Activated CD8-positive, alpha-beta memory T cell treated with anti-CD3 and anti-CD28 coated beads for 1 hour (primary cell): ENCODE measurements at places on chromosomes 16 and 17.
A peak's percentile ranks its signal among the peaks of the same experiment; 100 is the strongest.

DNA sequence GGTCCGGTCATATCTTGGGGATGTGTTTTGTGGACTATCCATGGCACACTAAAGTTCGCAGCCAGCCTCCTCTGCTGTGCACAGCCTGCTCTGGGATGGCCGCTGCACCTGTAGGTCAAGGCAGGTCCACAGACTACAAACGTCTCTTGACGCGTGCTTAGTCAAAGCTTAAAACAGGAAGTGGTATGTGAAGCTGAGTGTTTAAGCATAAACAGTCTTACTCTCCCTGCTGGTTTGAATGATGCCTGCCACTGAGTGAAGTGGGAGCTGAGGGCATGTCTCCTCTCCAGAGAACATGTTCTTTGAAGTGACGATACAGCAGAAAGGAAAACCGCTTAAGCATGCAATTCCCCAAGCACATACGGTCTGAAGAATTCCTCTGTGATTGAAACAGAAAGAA lies 365.6 kb downstream of the SLC39A11 start:
- no peak for DNase-seq

- no peak for DNase-seq
Measured at GRCh38 chr17:40341808-40342503, 22.6 kb downstream of the GJD3 start.

DNA sequence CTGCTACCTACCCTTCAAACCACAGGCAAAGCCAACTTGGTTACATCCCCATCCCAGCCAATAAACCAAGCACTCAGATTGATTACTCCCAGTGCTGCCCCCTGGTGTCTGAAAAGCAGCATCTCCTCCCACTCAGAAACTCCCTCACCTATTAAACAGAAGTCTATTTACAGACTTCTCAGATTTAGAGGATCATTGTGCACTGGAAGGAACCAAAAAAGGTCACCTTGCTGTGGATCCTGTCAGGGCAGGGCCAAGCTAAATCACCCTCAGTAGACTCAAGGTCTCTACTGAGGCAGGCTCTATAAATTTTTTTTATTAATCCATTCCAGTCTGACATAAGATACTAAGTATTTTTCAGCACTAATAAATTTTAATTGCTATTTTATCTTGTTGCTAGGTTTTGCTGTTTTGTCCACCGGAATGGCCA lies 17.6 kb downstream of the HIGD1B start:
- peak; percentile 45 for DNase-seq

GRCh38 chr16:79994418-79994817 lies 393.9 kb upstream of the MAF start:
- DNase-seq = no peak

DNA sequence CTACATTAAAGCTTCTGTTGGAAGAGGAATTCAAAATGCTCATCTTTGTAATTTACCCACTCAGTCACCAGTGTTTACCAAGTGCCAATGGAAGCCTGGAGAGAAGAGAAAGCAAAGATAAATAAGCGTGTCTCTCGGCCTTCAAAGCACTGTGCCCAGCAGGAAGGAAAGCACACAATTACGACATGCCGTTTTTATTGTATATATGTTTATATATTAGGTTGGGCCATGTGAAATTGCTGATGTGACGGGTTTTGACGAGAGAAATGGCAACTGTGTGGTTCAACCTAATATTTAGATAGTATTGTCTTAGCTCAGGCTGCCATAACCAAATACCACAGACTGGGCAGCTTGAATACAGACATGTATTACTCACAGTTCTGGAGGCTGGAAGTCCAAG lies 79.3 kb upstream of the HSBP1 start:
- no peak for DNase-seq

DNA sequence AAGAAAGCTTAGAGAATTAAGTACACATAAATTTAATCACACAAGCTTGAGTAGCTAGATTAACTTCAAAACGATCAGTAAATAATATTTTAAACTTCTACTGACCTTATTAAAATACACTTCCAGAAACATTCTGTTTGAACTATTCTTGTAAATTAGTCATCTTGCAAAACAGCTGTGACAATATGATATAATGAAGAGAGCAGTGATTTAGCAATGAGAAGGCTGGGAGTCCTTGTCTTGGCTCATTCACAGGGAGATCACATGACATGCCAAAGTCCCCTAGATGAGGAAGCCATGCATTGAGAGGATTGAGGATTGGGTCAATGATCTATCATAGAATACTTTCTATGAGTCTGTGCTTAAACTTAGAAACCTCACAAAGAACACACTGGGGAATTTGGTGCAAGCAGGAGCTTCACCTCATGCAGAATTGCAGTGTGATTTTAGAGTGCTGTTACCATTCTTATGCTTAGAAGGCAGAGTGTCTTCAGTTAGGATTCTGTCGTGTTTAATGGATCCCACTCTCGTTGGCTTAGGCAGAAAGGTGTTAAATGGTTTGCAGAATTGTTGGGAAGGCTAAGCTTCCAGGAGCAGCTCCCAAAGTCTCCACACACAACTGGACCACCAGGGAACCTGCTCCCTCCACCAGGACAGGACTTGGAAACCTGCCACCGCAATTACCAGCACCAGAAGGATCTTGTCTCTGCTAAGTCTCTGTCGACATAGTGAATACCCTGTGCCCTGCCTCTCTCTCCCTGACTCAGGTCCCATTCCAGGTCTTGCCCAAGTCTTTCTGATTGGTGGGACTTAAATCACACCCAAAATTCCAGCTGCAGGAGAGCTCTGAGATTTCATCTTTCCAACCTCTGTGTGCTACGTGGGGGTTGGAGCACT lies 87.1 kb downstream of the USP22 start:
- no peak for DNase-seq

DNA sequence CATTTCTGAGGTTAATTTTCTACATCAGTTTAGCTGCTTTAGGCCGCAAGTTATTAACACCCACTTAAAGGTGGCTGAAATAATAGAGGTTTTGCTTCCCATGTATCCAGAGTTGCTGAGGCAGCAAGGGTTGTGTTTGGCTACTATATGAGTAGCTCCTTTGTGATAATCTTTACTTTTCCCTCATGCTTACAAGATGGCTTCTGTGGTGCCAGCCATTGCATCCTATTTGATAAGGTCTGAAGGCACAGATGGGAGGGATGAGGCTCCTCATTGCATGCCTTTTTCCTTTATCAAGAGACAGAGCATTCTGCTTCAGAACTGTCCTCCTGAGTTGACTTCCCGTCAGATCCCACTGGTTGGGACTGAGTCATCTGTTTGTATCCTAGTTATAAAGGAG lies 340.2 kb downstream of the WWOX start:
- no peak for DNase-seq

DNA sequence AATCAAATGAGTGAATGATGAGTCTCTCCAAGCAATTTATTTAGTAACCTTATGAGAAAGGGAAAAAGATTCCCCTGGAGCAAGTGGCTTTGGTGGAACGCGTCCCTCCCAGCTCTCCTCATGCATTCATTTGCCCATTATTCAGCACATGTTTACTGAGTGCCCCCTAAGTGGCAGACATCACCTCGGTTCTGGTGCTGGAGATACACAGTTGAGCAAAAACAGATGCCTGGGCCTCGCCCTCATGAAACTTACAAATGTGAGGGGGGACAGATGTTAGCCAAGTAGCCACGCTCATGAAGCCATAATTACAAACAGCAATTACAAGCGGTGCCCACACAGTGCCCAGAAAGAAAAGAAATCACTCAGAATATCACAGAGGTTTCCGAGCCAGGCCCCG lies 45.1 kb upstream of the CIBAR2 start:
- no peak for DNase-seq

DNA sequence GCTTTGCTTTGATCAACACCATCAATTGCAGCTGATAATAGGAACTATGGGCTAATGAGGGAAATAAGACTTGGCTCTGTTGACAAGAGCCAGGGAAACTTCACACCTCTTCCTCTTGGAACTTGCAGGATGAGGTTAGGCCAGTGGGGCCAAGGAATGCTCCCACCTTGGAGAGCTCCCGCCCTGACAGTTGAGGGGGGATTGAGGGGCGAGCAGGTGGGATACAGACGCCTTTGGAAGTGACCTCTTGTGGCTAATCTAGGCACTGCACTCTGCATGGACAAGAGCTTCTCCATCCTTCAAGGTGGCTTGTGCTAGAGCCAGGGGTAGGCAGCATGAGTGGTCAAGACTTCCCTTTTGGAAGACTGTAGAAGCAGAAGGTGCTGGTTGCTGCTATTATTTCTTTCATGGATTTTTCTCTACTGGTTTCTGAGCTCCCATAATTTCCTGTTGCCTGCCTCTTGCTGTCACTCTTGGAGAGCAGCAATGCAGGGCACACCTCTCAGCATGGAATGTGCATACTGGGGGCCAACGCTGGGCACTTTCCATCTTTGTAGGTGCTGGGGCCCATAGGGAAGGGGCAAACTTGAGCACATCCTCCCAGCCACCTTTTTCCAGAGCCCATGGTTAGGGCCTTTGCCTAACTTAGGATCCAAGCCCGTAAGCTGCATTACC lies 2.3 kb upstream of the PHF12 start:
- peak; percentile 22 for DNase-seq

GRCh38 chr17:39634384-39634871 lies 2.5 kb upstream of the STARD3 start:
- DNase-seq = no peak

DNA sequence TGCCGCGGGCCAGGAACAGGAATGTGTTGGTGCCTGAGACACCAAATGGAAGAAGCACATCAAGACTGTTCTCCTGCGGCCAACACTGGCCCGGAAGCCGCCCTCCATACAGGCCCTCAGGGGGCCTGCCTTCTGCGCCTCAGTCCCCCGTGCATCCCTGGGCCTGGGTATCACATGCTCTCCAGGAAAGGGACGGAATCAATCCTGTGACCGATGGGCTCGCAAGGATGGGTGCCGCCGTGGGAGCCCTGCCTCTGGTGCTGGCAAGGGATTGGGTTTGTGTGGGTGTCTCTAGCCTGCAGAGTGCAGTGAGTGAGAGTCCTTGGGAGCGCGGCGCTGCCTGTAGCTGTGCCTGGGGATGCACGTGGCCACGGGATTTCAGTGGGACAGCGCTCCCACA lies 19.4 kb downstream of the CIBAR2 start:
- DNase-seq = no peak

DNA sequence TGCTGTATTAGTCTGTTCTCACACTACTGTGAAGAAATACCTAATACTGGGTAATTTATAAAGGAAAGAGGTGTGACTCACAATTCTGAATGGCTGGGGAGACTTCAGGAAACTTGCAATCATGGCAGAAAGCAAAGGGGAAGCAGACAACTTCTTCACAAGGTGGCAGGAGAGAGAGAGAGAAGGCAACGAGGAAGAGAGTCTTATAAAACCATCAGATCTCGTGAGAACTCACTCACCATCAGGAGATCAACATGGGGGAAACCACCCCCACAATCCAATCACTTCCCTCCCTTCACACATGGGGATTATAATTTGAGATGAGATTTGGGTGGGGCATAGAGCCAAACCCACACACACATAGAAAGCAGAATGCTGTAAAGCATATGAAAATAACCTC lies 896.2 kb downstream of the CDH11 start:
- no peak for DNase-seq

GRCh38 chr17:79033741-79034501 lies 10.0 kb downstream of the C1QTNF1 start:
- DNase-seq = no peak
